Activated CD8-positive, alpha-beta T cell treated with anti-CD3 and anti-CD28 coated beads, Interleukin-2, amount 10 ng/mL, durations not matched to agents 7 days and 5 days (primary cell): ENCODE measurements at places on chromosomes 1 and 21.

GRCh38 chr21:19420565-19420964 is 1017.0 kb upstream of the TMPRSS15 start:
- DNase-seq: no peak
- no peaks in the 10 kb centered on the region for H3K27me3 ChIP-seq
- H3K4me1 ChIP-seq: no peaks in the 10 kb centered on the region
- H3K27ac ChIP-seq: no peak overlapping the region
- H3K4me3 ChIP-seq: no peak overlapping the region
- no peaks in the 10 kb centered on the region for H3K36me3 ChIP-seq

- peak overlapping the region; percentile 96 for H3K27ac ChIP-seq
- DNase-seq: no peak
- H3K27me3 ChIP-seq: no peaks in the 10 kb centered on the region
- H3K36me3 ChIP-seq: peaks cover 31% of the 10 kb centered on the region
- peak overlapping the region; percentile 93 for H3K4me3 ChIP-seq
- H3K4me1 ChIP-seq: peaks cover 33% of the 10 kb centered on the region
Observed at GRCh38 chr1:244865028-244865371, 657 bp upstream of the HNRNPU start.

DNA sequence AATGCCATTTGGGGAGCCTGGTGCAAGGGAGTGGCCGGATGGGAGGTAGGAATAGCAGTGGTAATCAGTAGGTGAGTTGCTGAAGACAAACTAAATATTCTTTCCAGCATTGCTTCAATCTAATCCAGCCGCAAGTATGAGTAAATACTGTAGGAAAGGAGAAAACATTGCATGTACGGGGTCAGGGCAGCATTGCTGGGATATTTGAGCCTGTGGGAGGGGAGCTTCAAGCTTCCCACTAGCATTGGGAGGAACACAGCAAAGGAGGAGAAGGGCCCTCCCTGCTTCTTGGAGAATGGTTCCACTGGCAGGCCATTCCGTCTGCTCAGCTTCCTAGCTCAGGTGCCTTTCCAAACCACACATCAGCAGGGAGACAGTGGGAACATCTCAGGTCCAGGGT is 15.2 kb downstream of the CAPN2 start:
- peaks cover 81% of the 10 kb centered on the region for H3K36me3 ChIP-seq
- no peak for DNase-seq
- H3K27me3 ChIP-seq: no peaks in the 10 kb centered on the region
- H3K4me3 ChIP-seq: no peak overlapping the region

DNA sequence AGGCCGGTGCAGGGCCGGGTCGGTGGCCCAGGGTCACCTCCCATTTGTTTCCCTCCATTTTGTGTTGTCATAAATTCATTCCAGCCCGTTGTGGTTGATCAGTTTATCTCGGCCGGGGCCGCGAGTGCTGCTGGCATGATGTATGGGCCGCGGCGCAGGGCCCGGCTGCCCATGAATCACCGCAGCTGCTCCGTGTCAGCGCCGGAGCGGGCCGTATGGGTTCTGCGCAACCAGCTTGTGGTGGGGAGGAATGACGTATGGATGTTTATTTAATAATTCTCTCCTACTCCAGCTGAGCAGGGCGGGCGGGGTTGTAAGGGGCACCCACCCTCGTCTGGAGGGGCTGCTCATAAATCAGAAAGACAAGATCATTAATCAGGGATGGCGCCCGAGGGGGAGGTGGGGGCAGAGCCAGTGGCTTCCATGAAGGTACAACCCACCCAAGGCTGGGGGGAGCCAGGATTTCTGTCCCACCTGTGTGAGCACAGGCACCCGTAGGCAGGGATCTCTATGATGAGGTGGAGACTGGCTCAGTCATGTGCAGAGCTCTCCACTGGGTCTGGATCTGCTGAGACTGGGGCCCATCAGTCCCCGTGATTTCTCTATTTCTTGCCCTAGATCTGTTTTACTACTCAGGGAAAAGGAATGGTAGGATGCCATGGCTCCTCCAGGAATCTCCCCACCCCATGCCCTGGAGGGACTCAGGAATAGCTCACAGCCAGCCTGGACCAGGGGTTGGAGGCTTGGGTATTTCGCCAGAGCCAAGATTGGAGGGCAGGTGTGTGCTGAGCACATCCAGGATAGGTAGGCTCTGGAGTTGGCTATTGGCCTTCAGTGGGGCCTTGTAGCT is 27.8 kb downstream of the TMEM53 start:
- H3K4me3 ChIP-seq: no peak overlapping the region
- no peaks in the 10 kb centered on the region for H3K4me1 ChIP-seq
- no peak for DNase-seq
- no peak overlapping the region for H3K27ac ChIP-seq
- H3K36me3 ChIP-seq: peaks cover 48% of the 10 kb centered on the region

GRCh38 chr21:46542588-46543124 is 62.2 kb downstream of the S100B start:
- H3K36me3 ChIP-seq: peaks cover 54% of the 10 kb centered on the region
- H3K4me1 ChIP-seq: peaks cover 10% of the 10 kb centered on the region
- DNase-seq: no peak

- H3K27me3 ChIP-seq: peaks cover 8% of the 10 kb centered on the region
- H3K36me3 ChIP-seq: no peaks in the 10 kb centered on the region
- DNase-seq: no peak
- no peak overlapping the region for H3K27ac ChIP-seq
- H3K4me3 ChIP-seq: no peak overlapping the region
Observed at GRCh38 chr1:95217371-95217770, 16.6 kb upstream of the RWDD3 start.

DNA sequence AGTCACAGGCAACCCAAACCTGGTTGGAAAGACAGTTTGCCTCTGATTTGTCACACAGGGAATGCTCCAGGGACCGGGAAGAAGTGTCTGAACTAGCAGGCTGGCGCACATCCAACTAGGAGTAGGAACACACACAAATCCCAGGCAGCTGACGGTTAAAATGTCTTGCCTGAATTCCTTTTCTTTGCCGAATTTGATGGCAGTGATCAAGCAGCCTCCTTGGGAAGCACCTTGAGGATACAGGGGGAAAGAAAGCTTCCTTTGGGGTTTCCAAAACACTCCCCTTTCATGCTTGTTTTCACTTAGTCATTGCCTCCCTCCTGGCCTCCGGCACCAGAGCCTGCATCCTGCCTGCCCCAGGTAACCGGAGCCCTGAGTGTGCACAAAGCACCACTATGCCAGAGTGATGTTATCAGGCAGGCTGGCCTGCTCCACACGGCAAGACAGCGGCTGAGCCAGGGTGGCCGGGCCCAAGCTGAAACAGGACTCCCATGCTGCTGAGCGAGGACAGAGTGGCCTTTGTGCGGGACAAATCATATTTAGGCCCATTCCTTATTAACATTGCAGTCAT is 193.8 kb downstream of the LMX1A start:
- DNase-seq: no peak
- H3K4me3 ChIP-seq: no peak overlapping the region
- no peak overlapping the region for H3K27ac ChIP-seq

DNA sequence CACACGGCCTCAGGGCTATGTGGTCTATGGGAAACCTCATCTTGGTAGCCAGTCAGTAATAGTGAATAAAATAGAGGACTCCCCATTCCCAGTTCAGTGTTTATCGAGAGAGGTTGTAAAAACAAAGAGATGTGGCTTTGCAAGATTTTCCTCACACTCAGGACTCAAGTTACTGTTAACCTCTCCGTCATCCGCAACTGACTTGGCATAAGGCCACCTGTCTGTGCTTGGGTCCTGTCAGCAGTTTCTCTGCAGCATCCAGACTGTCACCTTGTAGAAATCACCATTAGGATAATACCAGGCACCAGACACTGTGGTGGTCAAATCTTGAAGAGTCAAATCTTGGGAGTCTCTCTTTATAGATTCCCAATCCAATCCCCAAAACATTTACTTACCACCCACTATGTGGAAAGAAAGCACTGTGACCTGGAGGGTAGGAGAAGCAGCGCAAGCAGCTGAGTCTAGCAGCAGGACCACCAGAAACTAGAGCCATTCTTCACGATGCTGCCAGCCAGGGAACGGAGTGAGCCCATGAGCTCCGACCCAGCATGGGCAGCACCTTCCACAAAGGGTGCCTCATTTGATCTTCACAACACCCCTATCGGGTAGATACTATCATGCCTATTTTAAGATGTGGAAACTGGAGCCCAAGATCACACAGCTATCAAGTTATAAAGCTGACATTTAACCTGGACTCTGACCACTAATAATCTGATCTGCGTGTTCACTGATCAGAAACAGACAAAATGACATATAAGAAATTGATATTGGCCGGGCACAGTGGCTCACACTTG is 5.6 kb upstream of the GPR25 start:
- H3K27ac ChIP-seq: peak overlapping the region; percentile 26
- H3K4me1 ChIP-seq: peaks cover 53% of the 10 kb centered on the region
- no peaks in the 10 kb centered on the region for H3K36me3 ChIP-seq
- peaks cover 30% of the 10 kb centered on the region for H3K27me3 ChIP-seq
- DNase-seq: no peak

GRCh38 chr1:63454269-63454668 is 68.8 kb downstream of the ITGB3BP start:
- no peaks in the 10 kb centered on the region for H3K27me3 ChIP-seq
- H3K4me1 ChIP-seq: no peaks in the 10 kb centered on the region
- H3K4me3 ChIP-seq: no peak overlapping the region
- H3K36me3 ChIP-seq: peaks cover 22% of the 10 kb centered on the region

DNA sequence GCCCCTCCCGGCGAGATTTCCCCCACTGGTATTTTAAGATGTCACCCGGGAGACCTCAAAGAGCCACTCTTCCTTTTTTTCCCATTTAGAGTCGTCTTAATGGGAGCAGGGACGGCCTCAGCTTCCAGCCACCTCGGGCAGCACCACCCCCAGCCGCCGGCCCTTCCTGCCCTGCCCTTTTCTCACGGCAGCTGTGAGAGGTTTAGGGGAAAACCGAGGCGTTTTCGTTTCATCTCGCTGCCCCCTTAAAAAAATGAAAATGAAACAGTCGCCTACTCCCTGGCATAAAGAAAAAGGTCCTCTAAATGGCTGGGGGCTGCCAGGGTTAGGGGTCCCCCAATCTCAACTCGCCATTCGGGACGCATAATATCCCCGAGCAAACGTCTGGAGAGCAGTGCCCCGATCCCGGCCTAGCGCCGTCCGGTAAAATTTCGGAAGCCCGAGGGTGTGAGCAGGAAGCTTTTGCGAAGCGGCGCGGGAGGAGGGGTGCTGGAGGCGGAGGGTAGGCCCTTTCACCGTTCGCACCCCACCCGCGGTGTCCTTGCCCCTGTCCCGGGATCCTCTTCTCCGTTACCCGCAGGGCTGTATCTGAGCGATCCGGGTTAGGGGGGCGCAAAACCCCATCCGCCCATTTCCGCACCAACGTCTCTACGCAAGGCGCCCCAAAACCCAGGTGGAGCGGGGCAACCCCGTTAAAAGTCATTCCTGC is 1.2 kb downstream of the RUNX3 start:
- H3K27me3 ChIP-seq: no peaks in the 10 kb centered on the region
- H3K4me3 ChIP-seq: peak overlapping the region; percentile 95
- peaks cover 81% of the 10 kb centered on the region for H3K4me1 ChIP-seq
- peaks cover 79% of the 10 kb centered on the region for H3K36me3 ChIP-seq

- peaks cover 3% of the 10 kb centered on the region for H3K4me1 ChIP-seq
- no peak overlapping the region for H3K4me3 ChIP-seq
- no peaks in the 10 kb centered on the region for H3K36me3 ChIP-seq
- no peak for DNase-seq
- no peak overlapping the region for H3K27ac ChIP-seq
Observed at GRCh38 chr1:110237386-110238152, 27.5 kb downstream of the KCNC4 start.

DNA sequence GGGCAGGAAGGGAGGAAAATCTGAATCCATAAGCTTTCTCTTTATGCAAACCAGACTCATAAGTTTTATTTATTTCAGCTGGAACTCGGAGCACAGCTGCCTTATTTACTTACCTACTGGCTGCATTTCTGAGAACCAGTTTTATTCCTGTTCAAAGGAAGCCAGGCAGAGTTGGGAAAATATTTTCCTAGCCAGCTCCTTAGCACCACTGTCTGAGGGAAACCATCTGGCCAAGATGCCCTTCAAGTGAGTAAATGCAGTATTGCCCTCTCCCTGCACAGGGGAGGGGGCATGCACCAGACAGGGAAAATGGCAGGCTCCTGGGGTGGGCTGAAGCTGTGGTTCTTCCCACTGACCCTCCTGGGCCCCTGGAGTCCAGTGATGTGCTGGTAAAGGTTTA is 28.9 kb upstream of the FMOD start:
- no peak for DNase-seq
- no peaks in the 10 kb centered on the region for H3K36me3 ChIP-seq
- H3K27me3 ChIP-seq: peaks cover 29% of the 10 kb centered on the region
- no peak overlapping the region for H3K27ac ChIP-seq
- H3K4me1 ChIP-seq: no peaks in the 10 kb centered on the region

DNA sequence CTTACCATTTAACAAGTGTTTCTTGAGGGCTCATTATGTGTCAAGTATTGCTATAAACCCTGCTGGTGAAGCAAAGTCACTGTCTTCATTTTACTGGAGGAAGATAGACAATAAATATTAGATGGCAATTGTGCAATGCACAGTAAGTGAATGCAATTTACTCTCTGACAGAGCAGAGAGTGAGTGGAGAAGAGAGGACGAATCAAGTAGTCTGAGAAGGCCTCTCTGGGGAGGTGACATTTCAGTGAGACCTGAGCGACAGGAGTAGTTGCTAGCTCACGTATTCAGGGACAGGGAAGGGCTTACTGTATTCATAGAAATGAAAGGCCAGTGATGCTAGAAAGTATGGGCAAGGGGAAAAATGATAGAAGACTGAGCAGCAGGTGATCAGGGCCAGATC is 1.2 kb upstream of the NMNAT2 start:
- no peaks in the 10 kb centered on the region for H3K36me3 ChIP-seq
- peaks cover 58% of the 10 kb centered on the region for H3K27me3 ChIP-seq
- H3K27ac ChIP-seq: no peak overlapping the region
- DNase-seq: no peak
- peaks cover 19% of the 10 kb centered on the region for H3K4me1 ChIP-seq

DNA sequence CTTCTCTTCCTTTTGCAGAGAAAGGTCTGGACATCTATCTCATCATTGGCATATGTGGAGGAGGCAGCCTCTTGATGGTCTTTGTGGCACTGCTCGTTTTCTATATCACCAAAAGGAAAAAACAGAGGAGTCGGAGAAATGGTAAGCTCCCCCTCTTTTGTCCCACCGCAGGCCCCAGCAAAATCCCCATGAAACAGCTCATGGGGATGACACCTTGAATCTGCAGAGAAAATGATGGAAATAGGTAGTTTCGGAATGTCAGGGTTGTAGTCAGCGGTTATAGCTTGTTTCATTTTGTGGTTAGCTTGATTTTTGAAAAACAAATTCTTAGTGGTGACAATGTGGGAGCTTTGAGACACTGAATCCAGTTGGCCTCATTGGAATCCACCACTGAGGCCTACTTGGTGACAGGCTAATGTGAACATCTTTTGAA is 10.3 kb downstream of the CD2 start:
- peak overlapping the region; percentile 99 for H3K27ac ChIP-seq
- peak overlapping the region; percentile 79 for H3K4me3 ChIP-seq
- H3K36me3 ChIP-seq: peaks cover 99% of the 10 kb centered on the region
- peak; percentile 58 for DNase-seq
- no peaks in the 10 kb centered on the region for H3K27me3 ChIP-seq

- H3K4me3 ChIP-seq: no peak overlapping the region
- DNase-seq: no peak
Observed at GRCh38 chr1:208218237-208219097, 25.7 kb downstream of the PLXNA2 start.

DNA sequence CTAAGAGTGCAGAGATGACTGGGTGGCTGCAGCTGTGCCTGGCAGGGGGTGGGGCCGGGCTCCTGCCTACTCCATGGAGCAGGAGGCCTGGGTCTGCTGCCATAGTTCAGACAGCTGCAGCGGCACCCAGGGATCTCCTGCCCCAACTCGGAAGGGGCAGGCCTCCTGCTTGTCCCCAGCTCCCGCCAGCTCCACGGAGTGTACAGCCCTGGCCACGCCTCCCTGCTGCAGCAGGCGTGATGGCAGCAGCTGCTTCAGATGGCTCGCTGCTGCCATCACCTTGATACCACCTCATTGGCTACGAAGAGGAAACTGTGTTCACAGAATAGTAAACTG is 35.9 kb downstream of the ACTL8 start:
- no peak for DNase-seq
- H3K4me1 ChIP-seq: no peaks in the 10 kb centered on the region
- H3K27ac ChIP-seq: no peak overlapping the region
- H3K36me3 ChIP-seq: no peaks in the 10 kb centered on the region
- H3K4me3 ChIP-seq: no peak overlapping the region
